Fibroblast of the aortic adventitia (primary cell): ENCODE measurements at places on chromosomes 12 and 14.

DNA sequence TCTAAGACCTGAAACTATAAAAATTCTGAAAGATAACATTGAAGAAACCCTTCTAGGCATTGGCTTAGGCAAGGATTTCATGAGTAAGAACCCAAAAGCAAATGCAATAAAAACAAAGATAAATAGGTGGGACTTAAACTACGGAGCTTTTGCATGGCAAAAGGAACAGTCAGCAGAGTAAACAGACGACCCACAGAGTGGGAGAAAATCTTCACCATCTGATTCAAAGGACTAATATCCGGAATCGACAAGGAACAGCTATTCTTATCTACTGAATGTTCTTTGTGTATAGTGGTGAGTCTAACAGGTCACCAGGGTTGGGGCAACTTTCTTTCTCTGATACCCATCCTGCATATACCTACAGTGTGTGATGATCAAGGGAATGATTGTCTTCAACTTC, 198.6 kb downstream of the CCDC91 start:
- DNase-seq: no peak

- DNase-seq: no peak
These were observed 44.2 kb downstream of the ATP2B1 start for GRCh38 chr12:89664441-89664840.

- no peak for DNase-seq
These were observed 169.2 kb upstream of the MYL2 start for GRCh38 chr12:111089616-111090015.

DNA sequence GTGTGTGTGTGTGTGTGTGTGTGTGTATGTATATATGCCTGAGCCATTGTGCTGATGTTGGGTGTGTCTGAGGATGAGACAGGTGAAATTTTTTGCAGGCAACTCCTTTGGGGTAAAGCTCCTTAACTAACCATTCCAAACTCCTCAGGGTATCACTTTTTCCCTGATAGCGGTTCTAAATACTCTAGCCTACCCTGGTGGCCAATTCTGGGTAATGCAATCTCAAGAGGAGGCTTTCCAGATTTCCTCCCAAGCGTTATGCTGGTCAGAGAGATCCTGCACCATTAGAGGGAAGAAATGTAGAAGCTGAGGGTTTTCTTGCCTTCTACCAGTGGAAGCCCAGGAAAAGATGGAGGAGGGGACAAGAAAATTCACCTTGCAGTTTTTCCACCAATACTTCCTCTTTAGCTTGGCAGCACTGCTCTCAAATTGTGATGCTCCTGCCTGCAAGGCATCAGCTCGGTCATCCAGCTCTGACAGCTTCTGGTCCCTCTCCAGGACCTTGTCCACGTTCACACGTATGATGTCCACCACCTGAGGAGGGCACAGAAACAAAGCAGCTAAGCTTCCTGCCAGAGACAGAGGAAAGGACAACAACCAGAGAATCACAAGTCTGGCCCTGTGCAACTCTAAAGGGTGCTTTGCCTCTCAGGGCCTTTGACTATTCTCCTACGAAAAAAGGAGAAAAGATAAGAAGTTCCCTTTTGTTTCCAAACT, 4.9 kb downstream of the VAMP1 start:
- peak; percentile 89 for DNase-seq

DNA sequence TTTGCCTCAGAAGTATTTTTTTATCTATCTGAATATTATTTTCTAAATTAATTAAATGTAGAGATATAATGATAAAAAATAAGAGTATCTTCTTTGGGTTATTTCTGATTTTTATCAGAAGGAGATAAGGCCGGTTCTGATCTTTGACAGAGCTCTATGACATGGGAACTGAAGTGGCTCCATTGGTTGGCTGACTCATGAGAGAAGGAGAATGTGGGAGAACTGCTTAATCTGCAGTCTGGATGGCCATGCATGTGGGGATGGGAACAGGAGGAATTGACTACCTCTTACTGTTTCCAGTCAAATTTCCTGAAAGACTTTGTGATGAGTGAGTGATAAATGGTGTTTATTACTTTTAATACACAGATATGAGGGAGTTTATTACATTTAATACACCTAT, 155.8 kb upstream of the ATP2B1 start:
- no peak for DNase-seq

DNA sequence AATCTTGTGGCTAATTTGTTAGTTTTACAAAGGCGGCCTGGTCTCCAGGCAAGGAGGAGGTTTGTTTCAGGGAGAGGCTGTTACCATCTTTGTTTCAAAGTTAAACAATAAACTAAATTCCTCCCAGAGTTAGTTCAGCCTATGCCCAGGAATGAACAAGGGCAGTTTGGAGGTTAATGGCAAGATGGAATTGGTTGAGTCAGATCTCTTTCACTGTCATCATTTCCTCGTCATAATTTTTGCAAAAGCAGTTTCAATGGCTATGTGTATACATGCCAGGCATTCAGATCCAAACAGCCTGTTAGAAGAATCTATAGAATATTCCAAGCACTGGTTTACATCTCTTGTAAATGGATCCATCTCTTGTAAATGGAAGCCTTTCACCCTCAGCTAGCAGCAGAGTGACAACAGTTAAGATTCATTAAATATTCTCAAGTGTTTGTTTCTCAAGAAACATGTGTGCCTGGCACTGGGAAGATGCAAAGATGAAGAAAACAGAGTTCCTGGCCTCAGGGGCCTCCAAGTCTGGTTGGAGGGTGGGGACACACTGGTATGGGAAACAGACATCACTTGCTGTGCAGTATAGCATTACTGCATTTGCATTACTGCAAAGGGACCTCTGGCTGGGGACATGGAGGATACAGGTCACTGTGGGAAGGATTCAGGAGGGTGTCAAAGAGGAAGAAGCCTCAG, 65.8 kb downstream of the RIN3 start:
- no peak for DNase-seq

DNA sequence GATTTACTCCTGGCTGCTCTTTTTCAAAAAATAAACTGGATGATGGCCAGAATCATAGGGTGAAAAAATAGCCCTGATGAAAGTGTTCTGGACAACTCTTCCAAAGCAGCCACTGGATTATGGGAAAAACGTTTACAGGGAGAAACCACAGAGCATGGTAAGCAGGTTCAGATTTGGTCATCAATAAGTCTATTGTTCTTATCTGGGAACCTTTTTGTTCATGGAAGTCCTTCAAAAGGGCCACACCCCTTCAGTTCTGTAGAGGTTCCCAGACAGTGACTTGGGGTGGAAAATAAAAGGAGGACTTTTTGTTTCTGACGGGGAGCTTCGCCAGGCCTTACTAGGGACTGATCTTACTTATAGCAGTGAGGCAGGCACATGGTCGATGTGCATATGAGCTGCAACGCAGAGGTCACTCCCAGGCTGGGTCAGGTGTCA, 117.4 kb upstream of the SLC38A2 start:
- peak; percentile 82 for DNase-seq
